ENCODE measurements at places on chromosomes 13 and 19. TPM values are rescaled to one million over a fixed set of nuclear protein-coding genes. Genes with fewer than 3 reads are reported as not detected.

ZNF586 gene
- total RNA-seq = 17.9 TPM

METTL21C gene
- total RNA-seq = not detected

- H3K4me3 ChIP-seq = no peak overlapping the region
- H3K27ac ChIP-seq = no peak overlapping the region
- peaks cover 6% of the 10 kb centered on the region for H3K4me1 ChIP-seq
- no peak for DNase-seq
Measured at GRCh38 chr13:40352380-40352778, 314.1 kb downstream of the FOXO1 start.

- H3K4me3 ChIP-seq = no peak overlapping the region
- peak overlapping the region; percentile 83 for H3K27ac ChIP-seq
- no peak for DNase-seq
- H3K4me1 ChIP-seq = peaks cover 77% of the 10 kb centered on the region
Measured at GRCh38 chr13:40975441-40975840, 43.7 kb downstream of the ELF1 start.

- no peaks in the 10 kb centered on the region for H3K4me1 ChIP-seq
- H3K27me3 ChIP-seq = peaks cover 3% of the 10 kb centered on the region
- H3K36me3 ChIP-seq = no peaks in the 10 kb centered on the region
- H3K27ac ChIP-seq = no peak overlapping the region
- H3K4me3 ChIP-seq = no peak overlapping the region
Measured at GRCh38 chr19:7115721-7116120, 46.2 kb downstream of the ZNF557 start.

DNA sequence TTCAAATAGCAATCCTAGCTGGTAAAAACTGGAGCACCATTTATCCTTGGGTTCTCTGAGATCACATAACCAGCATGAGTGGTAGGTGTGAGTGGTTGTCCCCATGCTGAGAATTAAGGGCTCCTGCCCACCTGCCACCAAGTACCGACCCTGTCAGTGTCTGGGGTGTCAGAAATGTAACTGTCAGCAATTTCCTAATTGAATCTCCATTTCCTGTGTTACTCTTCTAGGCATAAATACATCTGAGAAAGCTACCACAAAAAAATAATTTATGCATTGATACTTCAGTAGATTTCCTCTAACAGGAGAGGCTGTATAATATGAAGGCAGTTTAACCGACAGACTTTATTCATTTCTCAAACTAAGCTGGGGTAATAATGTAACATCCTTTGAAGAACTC lies 25.1 kb downstream of the CPB2 start:
- H3K4me3 ChIP-seq = no peak overlapping the region
- DNase-seq = no peak
- H3K36me3 ChIP-seq = no peaks in the 10 kb centered on the region
- H3K4me1 ChIP-seq = peaks cover 9% of the 10 kb centered on the region
